ENCODE measurements at places on chromosomes 5 and 9.
A peak's percentile ranks its signal among the peaks of the same experiment; 100 is the strongest.

DNA sequence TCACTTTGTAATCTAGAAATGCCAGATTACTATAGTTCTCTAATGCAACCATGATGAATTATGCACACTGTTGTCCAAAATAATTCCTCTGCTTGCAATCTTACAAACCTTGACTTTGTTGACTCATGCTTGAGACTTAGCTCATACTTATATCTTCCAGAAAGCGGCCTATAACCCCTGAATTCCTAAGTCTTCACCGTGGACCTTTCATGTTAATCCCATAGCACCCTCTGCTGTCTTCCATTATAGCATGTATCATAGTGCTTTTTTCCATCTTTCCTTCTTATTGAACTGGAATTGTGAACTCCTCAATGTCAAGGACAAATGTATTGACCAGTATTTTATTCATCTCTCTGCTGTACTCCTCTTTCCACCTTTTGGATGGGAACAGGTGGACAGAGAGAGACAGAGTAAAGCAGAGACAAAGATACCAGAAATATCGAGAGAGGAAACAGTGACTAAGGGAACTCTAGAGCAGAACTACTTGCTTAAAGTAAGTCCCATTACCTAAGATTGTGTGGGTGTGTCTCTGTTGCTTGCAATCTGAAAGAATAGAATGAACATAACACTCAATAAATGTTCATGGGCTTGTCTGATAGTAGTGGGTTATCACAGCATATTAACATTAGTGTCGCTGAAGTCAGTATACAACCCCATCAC lies 110.0 kb downstream of the LURAP1L start:
- DNase-seq = peak; percentile 88

- DNase-seq = peak; percentile 71
Measured at GRCh38 chr5:33834334-33834733, 57.5 kb downstream of the ADAMTS12 start.

DNA sequence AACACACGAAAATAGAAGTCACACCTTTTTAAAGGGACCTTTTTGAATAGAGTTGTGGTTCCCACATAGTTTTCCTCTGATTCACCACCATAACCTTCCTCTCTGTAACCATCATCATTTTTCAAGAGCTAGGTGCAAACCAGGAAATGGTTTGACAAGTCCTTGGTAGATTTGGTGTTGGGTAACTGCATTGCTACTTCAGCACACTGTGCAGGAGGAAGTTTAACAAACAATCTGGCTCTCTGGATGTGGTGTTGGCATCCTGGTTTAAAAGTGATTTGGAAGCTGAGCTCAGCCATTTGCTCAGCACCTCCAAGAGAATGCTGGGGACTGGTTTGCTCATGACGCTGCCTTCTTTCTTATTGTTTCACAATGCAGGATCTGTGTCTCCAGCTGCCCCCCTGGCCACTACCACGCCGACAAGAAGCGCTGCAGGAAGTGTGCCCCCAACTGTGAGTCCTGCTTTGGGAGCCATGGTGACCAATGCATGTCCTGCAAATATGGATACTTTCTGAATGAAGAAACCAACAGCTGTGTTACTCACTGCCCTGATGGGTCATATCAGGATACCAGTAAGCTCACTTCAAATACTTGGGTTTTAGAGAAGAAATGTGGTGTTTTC lies 213.1 kb downstream of the RFK start:
- peak; percentile 77 for DNase-seq

DNA sequence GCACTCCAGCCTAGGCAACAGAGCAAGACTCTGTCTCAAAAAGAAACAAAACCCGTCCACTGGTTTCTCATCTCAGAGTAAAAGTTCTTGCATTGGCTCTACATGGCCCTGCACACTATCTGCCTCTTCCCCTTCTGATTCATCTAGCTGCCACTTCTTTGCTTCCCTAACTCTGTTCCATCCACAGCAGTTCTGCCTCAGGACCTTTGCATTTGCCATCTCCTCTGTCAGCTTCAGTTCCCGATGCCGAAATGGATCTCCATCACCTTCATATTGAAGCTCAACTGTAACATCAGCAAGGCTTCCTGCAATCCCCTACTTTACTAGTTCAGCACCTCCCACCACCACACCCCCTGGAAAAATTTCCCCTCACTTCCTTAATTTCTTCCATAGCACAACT lies 1.2 kb upstream of the PIGO start:
- no peak for DNase-seq

GRCh38 chr5:14215901-14216300 lies 72.8 kb downstream of the TRIO start:
- DNase-seq = no peak

- DNase-seq = no peak
Measured at GRCh38 chr9:135946392-135946994, 14.7 kb downstream of the UBAC1 start.

GRCh38 chr5:167918184-167918812 lies 373.1 kb upstream of the WWC1 start:
- no peak for DNase-seq
